ENCODE measurements at places on chromosomes 1 and 21.

- DNase-seq: no peak
Measured at GRCh38 chr1:3316340-3316943, 138.0 kb upstream of the ARHGEF16 start.

- DNase-seq: no peak
Measured at GRCh38 chr1:225460021-225460736, 32.3 kb upstream of the LBR start.

DNA sequence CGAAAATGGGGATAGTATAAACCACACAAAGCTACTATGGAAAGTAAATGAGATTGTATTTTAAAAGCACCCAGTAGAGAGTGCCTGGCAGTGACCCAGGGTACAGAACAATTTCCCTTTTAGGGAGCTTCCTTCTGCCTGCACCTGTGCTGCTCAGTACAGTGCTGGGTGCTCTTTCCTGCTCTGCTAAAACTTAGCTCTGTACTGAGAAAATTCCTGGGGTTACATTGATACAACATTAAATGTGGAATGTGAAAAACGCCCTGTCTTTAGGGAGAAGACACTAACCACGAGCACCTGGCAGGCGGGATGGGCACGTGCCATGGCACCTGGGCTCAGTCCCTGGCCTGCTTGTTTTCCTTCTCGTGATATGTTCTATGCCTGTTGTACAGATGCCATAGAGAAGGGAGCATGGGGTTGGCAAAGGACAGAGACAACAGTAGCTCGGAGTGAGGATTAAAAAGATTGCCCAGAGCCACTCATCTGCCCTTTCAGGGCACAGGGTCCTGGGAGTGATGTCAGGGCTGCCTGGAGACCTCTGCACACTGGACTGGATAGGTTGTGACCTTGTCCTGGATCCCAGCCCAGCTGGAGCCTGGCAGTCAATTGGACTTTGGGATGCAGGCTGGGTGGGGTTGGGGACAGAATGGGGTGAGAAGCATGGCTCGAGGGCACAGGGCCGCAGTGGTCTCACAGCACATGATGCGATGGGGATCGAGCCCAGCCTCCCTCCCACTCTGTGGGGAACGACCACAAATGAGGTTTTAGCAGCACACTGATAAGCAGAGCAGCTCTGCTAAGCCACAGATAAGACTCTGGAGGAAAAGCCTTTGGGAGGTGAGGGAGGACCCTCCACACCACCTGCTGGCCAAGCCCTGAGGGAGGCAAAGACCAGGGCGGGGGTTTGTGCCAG lies 4.2 kb downstream of the SPATA46 start:
- no peak for DNase-seq

- DNase-seq: peak; percentile 51
Measured at GRCh38 chr1:29426701-29427279, 190.5 kb downstream of the PTPRU start.

DNA sequence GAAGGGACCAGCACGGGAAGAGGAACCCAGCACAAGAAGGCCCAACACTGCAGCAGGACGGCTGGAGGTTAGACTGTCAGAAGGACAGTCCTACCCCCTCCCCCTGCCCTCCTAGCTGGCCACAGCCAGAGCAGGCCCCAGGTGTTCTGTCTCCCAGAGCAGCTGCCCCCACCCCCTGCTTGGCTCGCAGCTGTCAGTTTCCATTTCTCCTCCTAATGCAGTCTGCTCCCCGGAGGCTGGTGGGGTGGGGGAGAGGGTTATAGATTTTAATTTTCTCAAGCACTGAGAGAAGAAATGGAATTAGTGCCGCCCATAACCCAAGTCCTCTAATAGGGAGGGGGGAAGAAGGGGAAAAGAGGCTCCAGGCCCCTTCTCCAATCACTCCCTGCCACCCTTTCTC lies 13.0 kb upstream of the PEAR1 start:
- DNase-seq: no peak

DNA sequence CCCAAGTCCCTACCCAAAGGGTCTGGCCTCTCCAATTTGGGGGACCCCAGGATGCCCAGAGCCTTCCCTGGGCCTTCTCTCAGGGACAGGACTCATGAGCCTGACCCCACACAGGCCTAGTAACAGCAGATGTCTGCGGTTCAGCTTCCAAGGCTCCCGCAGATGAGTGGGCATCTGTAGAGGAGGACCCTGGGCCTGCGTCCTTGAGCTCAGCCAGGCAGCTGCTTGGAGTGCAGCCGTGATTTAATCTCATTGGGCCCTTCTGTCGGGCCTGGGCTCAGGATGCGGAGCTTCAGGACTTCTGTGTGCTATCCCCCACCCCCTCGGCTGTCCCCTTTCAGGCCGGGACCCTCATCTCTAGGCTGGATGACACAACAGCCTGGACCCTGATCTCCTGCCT lies 35.4 kb downstream of the IGSF21 start:
- no peak for DNase-seq

GRCh38 chr1:216261631-216262030 lies 161.6 kb downstream of the USH2A start:
- no peak for DNase-seq

DNA sequence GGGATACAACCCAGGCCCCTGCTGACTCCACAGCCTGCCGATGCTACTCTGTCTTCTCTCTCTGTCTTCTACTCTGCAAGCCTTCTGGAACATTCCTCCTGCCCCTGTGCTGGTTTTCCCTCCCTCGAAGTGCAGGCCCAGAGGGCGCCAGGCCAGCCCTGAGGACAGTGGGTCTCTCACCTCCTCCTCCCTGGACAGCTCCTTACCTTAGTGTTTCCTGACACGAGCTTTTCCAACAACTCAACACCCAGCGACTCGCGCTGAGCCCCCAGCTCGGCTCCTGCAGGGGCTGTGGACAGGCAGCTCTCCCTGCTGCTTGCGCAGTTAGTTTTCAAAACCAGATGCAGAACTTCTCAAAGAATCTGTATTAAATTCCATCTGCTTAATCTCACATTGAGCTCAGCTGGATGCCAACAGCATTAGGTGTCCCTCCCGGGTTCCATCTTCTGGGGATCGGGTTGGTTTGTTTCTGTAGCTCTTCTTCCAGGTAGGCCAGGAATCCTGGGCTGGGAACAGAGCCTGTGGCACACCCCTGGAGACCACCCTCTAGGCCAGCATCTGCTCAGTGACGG lies 54.2 kb downstream of the PTPRU start:
- no peak for DNase-seq

DNA sequence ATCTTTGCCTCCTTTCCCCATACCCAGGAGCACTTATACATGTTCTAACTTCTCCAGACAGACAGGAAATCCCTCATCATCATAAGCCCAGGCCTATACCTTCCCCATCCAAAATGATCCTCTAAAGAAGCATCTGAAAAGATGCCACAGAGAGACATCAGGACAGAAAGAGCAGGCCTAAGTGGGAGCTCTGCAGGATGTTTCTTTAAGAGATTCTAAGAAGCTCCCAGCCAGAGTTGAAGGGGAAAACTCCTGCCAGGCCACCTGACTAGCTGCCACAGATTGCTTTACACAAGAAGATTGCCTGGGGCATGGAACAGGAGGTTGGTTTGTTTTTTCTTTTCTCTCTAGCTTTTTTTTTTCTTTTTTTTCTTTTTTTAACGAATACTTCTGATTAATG lies 275.8 kb downstream of the VAV3 start:
- DNase-seq: no peak

- peak; percentile 79 for DNase-seq
Measured at GRCh38 chr1:11847667-11848372, at the start of gene NPPA. Gene NPPA, minus strand, starts transcription at chr1:11847783. Its CDS starts 99 bp downstream, at chr1:11847684.

DNA sequence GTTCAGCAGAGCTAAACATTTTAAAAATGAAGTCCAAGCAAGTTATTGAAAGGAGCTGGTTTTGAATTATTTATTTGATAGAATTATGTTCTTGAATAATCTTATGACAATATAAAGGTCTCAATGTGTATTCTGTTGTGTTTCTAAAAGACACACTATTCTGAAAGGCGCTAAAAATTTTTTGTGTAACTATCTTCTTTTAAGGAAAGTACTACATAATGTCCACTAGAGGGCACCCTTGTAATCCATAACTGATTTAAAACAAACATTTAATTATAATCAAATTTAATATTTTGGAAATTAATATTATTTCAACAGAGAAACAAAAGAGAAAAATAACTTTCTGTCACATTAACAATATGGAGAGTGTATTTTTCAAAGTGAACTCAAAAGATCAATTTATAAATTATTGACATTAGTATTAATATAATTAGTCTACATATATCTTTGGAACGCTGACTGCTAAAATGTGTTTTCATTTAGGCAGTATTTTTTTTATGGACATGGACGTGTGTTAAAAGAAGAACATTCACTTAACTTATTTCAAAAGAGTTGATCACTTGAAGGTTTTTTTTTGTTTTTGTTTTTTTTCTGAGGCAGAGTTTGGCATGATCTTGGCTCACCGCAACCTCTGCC lies 248.4 kb downstream of the DENND1B start:
- no peak for DNase-seq

DNA sequence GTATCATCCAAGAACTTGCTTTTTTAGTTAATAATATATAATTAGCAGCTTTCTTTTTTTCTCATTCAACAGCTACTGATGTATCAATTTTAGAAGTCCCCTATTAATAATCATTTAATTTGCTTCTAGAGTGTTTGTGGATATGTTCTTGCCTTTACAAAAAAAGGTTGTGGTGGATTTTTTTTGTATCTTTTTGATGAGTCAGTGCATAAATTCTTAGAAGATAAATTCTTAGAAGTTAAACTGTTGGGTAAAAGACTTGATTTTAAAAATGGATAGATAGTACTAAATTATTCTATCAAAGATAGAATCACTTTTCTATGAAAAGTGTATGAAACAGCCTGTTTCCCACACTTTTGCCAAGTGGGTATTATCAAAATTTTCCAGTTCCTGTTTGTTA lies 11.9 kb downstream of the FGGY start:
- DNase-seq: no peak

GRCh38 chr1:225921734-225922709 lies 2.0 kb downstream of the PYCR2 start:
- DNase-seq: no peak

- no peak for DNase-seq
Measured at GRCh38 chr21:41564871-41565274, 56.9 kb upstream of the TMPRSS2 start.

GRCh38 chr1:55287723-55288122 lies 72.6 kb upstream of the USP24 start:
- no peak for DNase-seq

DNA sequence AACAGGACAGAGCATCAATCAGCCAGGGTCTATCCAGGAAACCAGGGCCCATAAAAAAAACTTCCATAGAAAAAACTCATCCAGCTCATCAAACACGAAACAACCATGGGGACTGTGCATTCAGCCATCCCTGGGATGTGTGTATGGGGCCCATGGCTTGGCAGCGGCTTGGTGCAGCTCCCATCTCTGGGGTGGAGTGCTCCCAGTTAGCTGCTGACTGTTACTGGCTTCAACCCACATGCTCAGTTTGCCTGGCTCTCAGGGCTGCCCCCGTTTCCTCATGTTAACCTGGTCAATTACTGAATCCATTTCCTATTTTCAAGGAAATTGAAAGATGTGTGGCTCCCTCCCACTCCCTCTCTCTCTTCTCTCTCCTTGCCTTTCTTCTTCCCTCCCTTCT lies 37.3 kb upstream of the STUM start:
- DNase-seq: no peak

GRCh38 chr1:228150120-228150460 lies 360 bp downstream of the GJC2 start:
- DNase-seq: no peak

- no peak for DNase-seq
Measured at GRCh38 chr1:33088119-33088906, 7.4 kb downstream of the AZIN2 start.

DNA sequence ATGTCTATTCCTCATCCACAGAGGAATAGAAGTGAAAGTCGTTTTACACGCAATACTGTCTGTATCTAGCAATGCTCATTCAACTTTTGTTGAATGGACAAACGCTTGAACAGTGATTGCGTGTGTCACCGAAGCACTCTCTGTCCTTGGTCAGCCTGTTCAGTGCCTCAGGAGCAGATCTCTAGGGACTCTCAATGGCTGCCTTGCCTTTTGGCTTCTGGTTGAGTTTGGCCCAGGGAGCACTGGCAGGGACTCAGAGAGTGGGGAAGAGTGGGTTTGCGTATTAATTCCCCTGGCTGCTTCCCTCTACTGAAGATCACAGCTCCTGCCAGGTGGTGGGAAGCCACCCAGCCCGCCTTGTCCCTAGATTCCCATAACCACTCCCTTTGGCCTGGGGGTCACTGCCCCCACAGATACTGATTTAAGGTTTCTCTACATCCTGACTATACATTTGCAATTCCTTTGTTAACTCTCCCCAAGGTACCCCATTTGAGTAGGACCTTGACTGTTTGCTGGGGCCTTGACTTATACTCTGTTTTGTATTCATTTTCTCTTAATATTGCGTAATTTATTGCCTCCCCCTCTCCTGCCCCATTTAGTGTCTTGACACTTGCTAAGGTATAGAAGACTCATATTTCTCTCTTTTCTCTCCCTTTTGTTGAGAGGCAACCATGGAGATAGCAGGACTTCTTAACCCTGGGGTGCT lies 61.7 kb upstream of the USP24 start:
- DNase-seq: no peak

- no peak for DNase-seq
Measured at GRCh38 chr21:16837321-16837720, 675.5 kb upstream of the CXADR start.

- DNase-seq: no peak
Measured at GRCh38 chr1:43452789-43453441, 816 bp downstream of the HYI start.

DNA sequence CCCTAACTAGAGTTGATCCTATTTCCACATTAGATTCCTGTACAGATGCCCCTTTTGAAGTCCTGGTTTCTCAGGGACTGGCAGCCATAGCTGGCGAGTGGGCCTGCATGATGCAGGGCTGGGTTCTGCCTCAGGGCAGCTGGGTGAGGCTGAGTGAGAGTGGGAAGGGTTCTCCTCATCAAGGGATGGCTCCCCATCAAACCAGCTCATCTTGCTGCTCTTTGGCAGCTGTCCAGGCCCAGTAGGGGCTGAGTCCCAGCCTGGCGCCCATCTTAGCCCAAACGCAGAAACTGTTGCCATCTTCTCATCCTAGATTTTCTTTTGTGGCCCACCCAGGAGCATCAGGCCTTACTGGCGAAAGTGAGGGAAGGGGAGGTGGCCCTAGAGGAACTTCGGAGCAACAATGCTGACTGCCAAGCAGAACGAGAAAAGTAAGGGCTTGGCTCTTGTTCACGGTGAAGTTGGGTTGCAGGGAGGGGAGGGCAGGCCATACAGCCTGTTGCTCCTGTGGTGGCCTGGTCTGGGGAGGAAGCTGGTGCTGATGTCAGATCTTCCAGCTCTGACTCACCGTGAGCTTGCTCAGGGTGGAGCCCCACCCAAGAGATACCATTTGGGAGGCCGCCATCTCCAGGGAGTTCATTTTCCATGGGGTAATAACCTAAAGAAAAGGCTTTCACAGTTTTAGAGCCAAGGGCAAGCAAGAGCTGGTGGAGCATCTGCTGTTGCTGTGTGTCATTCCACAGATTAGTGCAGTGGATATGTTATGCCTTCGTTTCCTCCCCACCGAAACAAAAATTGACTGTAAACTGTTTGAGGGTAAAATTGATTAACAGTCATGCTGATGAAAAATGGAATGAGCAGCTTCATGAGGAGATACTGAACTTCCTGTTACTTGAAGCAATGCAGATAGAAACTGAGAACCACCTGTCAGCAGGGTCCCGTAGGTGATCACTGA lies 34.7 kb downstream of the TUFT1 start:
- DNase-seq: no peak

GRCh38 chr1:167221738-167222610 lies 1.3 kb downstream of the POU2F1 start:
- peak; percentile 39 for DNase-seq

All from SHP77 treated with DMSO at 0.1 percent for 48 hours (cell line).